Lower leg skin (tissue), 4 donors: ENCODE measurements at places on chromosomes 2 and 18. TPM values are rescaled to one million over a fixed set of nuclear protein-coding genes. Genes with fewer than 3 reads are reported as not detected.

DNA sequence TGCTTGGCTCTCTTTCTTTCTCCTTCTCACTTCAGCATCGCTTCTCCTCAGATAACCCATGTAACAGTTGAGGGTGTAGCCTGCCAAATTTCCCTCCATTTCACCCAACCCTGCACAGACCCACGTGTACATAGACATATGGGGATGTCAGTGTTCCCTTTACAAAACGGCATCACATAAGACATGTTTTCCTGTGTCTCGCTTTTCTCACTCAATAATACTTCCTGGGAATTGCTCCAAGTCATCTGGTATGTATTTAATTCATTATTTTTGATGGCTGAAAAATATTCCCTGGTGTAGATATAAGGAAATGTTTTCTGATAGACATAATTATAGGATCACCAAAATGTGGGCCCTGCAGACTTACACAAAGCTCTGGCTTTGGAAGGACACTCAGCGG, 176.8 kb downstream of the LOXHD1 start:
- no peak for DNase-seq

DNA sequence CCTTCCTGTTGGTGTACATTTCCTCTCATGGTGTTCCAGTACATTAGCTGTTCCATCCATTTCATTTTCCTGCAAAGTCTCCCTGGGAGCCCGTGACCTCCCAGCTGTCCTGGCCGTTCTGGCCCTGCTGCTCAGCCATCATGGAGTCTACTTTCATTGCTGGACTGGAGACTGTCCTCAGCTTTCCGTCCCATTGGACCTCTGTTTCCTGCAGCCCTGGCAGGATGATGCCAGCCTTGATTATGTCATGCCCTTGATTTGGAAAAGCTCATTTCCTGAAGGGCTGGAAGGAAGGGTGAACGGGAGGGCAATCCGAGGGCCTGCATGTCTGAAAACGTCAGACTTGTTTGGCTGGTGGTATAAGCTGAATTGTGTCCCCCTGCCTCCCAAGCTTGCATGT, 205.5 kb upstream of the HS6ST1 start:
- no peak for DNase-seq

- no peak for DNase-seq
Observed at GRCh38 chr2:65823511-65823910, 391.1 kb upstream of the SPRED2 start.

- DNase-seq, result no peak
Observed at GRCh38 chr2:206435742-206436141, 7.6 kb upstream of the ADAM23 start.

DNA sequence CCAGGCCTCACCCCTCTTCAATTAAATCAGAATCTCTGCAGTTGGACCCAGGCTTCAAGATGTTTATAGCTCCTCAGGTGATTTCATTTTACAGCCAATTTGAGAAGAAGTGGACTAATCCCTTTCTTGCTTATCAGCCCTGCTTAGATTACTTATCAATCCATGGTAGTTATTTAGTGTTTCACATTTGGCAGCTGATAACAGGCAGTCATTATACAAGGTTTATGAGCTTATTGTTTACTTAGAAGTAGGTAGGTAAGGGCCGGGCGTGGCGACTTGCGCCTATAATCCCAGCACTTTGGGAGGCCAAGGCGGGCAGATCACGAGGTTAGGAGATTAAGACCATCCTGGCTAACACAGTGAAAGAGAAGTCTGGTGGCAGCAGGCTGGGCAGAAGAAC, 237.5 kb downstream of the CTNNA2 start:
- DNase-seq, result no peak

DNA sequence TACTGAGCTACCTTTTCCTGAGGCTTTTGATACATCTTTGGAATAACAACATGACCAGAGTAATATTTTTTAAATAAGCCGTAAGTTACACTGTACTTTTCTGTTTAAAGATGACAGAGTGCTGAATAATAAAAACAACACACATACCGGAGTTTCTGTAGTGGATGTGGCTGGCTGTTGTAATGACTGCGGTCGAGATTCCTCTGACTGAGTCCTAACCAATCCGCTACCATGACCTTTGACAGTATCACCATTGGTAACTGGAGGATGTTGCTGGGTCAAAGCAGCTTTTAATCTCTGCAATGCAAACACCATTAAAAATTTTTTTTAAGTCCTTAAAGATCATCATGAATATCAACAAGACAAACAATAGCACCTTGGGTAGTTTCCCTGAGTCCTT, 70.7 kb downstream of the ATF2 start:
- no peak for DNase-seq

- DNase-seq, result no peak
Observed at GRCh38 chr2:23219666-23220065, 165.3 kb upstream of the KLHL29 start.

- DNase-seq, result peak; percentile 89
Observed at GRCh38 chr2:71070294-71071093, 2.0 kb downstream of the NAGK start.

DNA sequence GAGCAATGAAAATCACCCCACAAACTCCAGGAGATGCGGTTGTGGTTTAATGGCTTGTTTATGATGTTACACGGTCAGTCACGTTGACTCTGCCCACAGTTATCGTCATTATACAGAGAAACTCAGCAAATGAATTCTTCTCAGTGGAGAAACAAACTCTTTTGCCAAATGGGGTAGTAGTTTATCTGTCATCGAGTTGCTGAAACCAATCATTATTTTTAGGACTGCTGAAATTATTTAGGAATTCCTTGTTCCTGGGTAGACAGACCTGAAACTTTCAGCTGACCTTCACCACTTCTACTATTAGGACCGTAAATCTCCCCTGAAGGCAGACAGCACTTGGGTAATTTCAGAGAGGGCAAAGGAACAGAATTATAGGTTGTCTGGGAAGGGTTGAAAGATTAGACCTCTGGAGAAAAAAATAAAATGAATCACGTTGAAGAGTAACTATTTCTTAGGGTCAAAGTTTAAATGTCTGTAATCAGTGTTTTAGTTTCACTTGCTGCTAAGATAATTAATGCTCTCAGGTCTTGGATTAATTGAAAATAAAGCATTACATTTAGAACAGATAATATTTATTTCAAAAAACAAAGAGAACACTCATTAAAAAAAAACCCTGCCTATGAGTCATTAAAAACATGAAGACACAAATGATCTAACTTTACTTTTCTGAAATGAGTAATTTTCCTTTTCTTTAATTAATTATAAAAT, 52.1 kb upstream of the LYPD6 start:
- DNase-seq, result no peak

DNA sequence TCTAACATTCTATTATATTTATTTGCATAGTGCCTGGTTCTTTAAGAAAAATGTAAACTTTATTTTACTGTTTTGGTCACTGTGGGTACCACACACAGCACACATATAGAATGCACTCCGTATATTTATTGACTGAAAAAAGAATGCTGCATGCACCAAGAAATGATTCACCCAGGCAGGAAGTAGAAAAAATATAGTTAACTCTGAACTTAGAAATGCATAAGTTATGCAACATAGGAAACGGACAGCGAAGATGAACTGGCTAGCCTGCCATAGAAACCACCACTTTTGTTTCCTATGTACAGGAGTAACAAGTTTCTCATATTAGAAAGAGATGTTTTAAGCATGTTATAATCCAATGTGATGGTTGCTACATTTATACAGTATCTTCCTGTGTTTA, 635.8 kb downstream of the DSC3 start:
- no peak for DNase-seq

DNA sequence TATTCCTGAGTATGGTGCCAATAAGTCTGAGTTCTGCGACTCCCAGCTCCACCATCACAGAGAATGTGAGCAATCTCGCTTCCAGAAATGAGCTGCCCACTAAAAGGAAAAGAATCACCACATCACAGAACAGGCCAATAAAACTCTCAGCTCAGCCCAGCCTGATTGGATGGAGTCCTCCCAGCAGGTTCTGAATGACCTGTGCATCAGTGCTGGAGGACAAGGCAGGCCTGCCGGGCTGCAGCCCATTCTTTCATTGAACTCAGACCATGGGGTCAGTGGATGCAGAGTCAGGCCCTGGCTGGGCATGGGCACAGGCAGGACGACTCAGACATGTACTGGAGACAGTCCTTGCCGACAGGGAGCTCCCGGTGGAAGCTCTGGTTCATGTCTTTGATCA, 132.7 kb upstream of the REV1 start:
- DNase-seq, result peak; percentile 73

- DNase-seq, result peak; percentile 93
Observed at GRCh38 chr2:26577442-26578112, 63.6 kb downstream of the CIB4 start.

- DNase-seq, result no peak
Observed at GRCh38 chr18:36692371-36692770, 136.4 kb downstream of the TPGS2 start.

DNA sequence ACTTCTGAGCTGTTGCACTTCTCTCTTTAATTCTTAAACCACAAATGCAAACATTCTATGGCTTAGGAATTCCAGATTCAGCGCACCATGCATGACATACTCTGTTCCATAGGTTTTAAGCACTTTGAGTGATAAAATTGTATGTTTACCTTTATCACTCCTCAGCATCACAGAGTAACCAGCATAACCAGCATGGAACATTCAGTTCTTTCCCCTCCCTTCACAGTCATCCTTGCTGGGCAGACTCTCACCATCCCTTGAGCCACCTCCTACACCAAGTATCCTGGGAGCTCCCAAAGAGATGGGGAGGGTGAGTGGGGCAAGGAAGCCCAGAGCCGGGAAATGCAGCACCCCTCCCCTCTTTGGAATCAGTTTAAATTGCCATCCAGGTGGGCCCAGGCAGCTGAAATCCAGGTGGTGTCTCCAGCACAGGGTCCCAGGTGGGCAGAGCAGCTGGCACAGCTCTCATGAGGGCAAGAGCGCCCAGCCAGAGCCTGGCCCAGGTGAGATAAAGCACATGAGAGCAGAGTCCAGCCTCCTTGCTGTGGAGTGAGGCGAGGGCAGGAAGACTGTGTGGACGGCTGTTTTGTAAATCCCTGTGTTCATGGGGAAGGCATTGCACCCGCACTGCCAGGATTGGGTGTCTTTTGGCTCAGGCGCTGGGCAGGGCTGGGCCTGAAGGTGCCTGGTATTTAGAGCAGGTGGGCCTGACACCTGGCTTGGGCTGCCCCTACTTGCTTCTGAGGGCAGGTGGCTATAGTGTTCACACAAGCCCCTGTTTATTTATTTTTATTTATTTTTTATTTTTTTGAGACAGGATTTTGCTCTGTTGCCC, 36.8 kb downstream of the LAMA3 start:
- no peak for DNase-seq

DNA sequence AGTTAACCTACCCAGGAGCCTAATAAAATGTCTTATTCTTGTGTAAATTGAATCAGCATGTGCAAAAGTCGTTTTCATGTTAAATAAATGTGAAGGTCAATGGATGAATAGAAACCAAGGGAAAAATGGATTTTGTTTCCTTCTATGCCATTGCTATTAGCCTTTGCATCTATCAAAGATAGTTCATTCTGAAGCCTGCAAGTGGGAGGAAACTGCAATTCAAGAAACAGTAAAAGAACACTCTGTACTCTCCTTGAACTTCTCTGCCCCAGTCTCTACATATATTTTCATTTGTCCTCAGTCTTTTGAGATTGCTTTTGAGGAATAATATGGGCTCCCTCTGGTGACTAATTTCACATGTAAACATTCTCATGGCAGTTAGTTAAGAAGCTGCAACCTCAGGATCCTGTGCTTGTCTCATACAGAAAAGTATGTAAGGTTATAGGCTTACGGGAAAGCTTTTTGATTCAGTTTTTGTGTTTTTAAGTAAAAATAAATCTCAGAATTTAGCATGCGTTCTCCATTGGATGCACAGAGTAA, 1590.0 kb upstream of the LRRTM1 start:
- no peak for DNase-seq

- no peak for DNase-seq
Observed at GRCh38 chr18:28063926-28064325, 113.0 kb downstream of the CDH2 start.

DNA sequence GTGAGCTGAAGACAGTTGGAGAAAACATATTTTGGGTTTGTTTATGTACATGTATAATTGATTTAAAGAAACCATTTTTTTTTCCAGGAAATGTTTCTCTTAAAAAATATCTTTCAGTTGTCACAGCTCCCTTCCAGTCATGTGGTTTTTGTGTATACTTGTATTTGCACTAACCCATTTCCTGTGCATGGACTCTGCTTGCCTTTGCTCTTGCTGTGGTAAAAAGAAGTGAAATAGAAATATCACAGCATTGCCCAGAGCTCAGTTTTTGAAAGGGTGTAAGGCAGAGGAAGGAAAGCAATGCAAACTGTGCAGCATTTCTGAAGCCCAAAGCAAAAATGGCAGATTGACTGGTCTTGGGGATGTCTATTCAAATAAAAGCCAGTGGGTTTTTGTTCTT, 10.4 kb upstream of the DOCK10 start:
- no peak for DNase-seq

DNA sequence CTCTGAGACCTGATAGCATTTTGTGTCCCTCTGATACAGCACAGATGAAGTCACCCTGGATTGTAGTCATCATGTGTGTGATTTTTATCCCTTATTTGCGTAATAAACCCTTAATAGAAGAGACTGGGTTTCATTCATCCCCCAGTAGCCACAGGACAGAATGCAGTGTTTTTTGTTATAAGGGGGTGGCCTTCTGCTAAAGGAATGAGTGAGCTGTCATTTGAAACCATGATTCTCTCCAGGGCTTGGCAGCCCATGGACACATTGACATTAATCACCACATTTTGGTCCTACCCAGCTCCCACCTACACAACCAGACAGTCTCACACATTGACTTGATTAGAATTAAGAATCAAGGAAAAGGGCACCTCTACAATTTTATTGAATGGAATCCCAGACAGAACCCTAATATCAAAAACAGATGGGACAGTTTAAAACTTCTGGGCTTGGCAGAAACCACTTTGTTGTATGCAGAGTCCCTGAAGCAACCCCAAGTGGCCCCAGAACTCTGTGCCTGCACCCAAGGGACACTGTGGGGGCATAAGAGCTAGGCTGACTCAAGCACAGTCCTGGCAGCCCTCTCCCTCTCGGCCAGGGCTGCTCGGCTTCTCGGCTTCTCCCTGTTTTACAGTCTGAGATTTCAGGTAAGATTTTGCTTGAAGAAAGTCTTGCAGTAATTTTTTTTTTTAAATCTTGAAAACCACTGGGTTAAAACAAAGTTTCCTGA, 254.0 kb upstream of the SLC14A2 start:
- DNase-seq, result no peak

- DNase-seq, result no peak
Observed at GRCh38 chr18:60292186-60292585, 80.4 kb downstream of the MC4R start.

DNA sequence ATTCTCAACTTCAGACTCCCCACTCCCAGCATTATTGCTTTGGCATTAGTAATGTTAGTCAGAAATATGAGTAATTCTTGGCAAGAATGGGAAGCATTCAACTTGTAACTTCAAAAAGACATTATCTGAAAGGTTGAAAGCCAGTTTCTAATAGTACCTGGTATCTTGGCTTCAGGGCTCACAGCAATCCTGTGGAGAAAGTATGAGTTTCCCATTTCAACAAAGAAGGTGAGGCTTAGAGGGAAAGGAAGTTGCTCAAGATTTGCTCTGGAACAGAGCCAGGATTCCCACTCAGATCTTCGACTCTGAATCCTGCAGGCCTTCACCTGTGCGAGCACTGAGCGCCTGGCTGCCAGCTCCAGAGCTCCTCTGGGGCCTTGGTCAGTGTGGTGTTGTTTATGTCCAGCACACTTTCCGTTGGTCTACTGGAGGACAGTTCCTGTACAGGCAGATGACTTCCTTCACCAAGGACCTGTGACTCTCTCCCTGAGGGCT, 136.1 kb downstream of the MCFD2 start:
- no peak for DNase-seq

LDLRAD4 gene
- total RNA-seq, result 2.7 TPM

FAP gene
- total RNA-seq, result 2.2 TPM

ASTL gene
- total RNA-seq, result 0.63 TPM

GKN1 gene
- not detected for total RNA-seq

ACMSD gene
- total RNA-seq, result not detected
